ENCODE measurements at places on chromosomes 16 and 17.

DNA sequence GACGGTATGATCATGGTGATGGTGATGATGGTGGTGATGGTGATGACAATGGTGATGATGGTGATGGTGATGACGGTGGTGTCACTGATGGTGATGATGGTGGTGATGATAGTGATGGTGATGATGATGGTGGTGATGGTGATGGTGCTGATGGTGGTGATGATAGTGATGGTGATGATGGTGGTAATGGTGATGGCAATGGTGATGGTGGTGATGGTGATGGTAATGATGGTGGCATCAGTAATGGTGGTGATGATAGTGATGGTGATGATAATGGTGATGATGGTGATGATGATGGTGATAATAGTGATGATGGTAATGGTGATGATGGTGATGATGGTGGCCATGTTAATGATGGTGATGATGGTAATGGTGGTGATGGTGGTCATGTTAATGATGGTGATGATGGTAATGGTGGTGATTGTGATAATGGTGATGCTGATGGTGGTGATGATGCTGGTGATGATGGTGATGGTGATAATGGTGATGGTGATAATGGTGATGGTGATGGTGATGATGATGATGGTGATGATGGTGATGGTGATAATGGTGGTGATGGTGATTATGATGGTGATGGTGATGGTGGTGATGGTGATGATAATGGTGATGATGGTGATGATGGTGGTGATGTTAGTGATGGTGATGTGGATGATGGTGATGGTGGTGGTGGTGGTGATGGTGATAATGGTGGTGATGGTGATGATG lies 107.2 kb downstream of the C16orf95 start:
- DNase-seq: no peak

DNA sequence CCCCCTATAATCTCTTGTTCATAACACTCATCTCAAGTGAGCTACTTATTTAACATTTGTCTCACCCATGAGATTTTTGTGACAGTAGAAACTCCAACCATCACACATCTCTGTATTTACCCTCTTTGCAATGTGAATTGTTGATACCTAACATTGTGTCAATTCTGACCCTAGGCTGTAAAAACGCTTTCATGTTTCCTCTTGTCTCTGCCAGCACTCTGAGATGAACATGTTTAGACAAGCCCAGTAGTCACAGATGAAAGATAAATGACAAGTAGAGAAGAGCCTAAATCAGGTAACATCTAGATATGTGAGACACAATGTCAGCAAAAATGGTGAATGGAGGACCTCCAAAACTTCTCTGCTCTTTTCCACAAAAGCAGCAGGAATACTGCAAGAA lies 1254.5 kb upstream of the GOT2 start:
- DNase-seq: no peak

- DNase-seq: no peak
Measured at GRCh38 chr16:17403156-17403809, 67.5 kb downstream of the XYLT1 start.

DNA sequence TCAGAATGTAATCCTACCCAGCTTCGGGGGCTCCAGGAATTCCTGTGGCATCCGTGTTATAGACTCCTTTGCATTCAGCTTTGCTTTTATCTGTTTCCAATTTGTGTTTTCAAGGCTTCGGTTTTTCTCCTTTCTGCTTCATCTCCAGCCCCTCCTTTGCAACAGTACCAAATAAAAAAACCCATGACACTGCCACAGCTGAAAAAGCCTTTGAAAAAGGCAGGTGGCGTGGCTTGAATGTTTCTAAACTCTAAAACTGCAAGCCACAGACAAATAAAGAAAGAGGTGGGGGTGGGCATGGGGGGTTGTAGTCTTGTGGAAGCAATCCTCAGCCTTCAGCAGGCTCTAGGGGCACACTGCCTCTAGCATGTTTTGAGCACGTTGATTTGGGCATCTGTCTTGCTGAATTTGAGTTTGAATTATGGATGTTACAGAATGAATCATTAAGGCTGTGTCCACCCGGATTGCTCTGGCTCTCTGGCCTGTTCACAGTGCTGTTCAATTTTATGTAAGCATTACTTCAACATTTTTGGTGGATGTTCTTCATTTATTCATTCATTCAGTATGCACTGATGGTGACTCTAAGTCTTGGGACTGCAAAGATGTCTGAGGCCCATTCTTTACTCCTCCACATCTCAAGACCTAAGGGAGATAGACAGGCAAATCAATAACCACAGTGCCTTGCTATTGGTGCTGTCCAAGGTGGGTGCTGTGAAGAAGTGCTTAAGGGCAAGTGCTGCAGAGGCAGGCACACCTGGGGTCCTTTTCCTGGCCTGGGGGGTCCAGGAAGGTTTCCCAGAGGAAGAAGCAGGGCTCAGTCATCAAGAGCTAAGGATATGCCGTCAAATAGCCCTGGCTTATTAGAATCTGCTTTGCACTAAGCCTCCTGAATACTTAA lies 77.4 kb downstream of the CDH13 start:
- no peak for DNase-seq

DNA sequence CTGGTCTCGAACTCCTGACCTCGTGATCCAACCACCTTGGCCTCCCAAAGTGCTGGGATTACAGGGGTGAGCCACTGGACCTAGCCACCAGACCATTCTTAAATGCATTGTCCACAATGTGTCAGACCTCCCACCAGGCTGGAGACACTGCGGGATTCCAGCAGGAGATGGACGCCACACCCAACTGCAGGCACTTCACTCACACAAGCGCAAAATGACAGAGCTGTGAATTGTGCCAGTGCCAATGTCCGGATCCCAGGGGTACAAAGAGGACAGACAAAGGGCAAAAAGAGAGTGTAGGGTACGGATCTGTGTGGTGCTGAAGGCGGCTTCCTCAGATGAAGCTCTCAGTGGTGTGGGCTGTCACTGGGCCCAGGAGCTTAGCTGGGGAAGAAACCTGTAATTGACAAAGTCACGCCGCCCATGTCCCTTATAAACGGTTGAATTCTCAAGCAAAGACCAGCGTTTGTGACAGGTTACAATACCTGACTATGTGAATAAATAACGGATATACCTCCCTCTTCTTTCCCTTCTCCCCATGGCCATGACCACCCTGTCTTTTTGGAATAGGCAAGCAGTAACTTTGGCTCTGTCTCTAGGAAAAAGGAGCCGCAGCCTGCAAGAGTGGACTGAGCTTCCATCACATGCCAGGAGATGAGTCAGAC lies 40.0 kb downstream of the HS3ST3A1 start:
- no peak for DNase-seq

GRCh38 chr17:34141590-34141989 lies 113.5 kb upstream of the CCL2 start:
- DNase-seq: no peak

GRCh38 chr17:35546487-35546886 lies 9.0 kb upstream of the SLFN12L start:
- DNase-seq: no peak

DNA sequence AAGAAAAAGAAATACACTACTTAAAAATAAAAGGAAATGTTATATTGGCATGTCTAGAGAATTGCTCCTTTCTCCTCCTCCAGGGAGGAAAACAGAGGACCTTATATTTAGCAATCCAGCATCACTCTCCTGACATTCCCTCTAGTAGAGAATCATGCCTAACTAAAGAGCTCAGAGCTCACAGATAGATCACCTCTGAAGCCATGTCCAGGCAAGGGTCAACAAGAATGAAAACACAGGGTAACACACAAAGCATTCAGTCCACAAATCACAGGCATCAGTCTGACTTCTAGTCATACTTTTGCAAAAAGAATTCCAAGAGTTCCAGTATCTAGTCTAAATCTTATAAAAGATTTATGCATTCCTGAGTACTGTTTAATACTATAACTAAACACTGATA lies 4.4 kb upstream of the HASPIN start:
- DNase-seq: no peak

GRCh38 chr17:28983286-28984230 lies 22.3 kb downstream of the SEZ6 start:
- no peak for DNase-seq

DNA sequence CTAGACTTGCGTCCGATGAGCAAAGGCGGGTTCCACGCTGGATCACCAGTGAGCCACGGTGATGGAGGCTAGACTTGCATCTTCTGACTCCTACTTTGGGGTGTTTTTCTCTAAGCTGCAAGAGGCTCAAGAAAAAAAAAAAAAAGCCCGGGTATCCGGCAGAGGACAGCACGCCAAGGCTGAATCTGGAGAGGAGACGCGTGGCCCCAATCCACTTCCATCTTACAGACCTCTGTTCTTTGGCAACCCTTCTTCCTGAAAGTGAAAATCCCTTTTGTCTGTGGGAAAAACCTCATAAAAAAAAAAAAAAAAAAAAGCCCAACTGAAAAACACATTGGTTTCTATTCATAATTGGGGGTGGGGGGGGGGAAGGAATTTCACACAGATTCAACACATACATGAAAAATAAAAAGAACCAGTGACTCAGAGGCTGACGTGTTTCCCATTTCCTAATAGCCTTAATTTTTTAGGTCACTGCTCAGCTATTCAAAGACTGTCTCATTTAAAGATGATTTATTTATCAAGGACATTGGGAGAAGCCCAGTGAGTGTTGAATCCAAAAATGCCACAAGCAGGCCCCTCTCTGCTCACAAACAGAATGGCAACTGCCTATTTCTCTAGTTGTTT lies 258.3 kb downstream of the FOXL1 start:
- no peak for DNase-seq

GRCh38 chr17:76527430-76528111 lies 9.9 kb downstream of the CYGB start:
- DNase-seq: no peak

DNA sequence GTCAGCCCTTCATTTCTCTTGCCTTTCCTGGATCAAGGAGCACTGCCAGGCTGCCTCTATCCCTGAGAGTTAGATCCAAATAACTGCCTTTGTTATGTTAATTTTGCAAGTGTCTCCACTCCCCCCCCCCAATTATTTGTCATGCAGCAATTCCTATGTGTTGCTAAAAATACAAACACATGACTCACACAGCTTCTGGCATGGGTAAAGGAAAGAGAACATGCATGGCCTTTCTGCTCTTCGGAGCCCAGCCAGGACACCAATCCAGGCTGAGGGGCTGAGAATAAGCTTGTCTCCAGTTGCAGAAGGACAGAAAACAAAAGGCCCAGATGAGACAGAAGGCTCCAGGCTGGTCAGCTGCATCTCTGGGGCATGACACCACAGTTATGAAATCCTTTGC lies 148.0 kb upstream of the TNRC6C start:
- DNase-seq: no peak

DNA sequence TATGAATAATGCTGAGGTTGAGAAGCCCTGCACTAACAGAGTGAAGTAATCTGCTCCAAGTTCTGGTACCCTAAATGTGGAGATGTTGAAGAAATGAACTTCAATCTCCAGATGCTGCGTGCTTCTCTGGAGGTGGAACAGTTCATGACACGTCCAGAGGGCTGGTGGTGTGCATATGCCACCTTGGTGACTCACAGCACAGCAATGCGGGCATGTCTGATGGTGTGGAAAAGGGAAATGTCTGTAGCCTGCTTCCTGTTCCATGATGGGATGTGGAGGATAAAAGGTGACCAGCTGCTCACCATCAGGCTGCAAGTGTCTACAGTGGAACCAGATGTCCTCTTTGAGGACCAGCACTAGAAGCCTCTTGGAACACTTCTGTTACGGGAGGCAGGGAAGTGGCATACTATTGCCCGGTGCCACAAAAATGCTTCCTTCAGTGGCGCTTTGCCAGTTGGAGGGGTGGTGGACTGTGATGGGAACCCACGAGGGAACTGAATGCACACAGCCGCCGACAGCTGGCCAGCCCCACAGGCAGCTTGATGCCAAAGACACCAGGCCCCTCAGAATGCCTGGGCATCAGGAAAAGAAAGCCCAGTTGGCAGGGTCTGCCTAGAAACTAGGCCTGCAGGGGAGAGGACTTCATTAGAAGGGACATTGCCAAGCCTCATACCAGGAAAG lies 19.9 kb downstream of the SNX11 start:
- DNase-seq: no peak

- no peak for DNase-seq
Measured at GRCh38 chr16:85541980-85542900, 70.9 kb upstream of the GSE1 start.

GRCh38 chr17:17514361-17514992 lies 18.3 kb upstream of the RASD1 start:
- no peak for DNase-seq

- no peak for DNase-seq
Measured at GRCh38 chr16:29687755-29688154, 8.8 kb downstream of the QPRT start.

All from stimulated activated CD4-positive, alpha-beta T cell treated with anti-CD3 and anti-CD28 coated beads, Interleukin-1b, Interleukin-23, amount 100 ng/mL, for 4 hours (primary cell).